ENCODE measurements at places on chromosomes 7 and 10. TPM values are rescaled to one million over a fixed set of nuclear protein-coding genes. Genes with fewer than 3 reads are reported as not detected.

DNA sequence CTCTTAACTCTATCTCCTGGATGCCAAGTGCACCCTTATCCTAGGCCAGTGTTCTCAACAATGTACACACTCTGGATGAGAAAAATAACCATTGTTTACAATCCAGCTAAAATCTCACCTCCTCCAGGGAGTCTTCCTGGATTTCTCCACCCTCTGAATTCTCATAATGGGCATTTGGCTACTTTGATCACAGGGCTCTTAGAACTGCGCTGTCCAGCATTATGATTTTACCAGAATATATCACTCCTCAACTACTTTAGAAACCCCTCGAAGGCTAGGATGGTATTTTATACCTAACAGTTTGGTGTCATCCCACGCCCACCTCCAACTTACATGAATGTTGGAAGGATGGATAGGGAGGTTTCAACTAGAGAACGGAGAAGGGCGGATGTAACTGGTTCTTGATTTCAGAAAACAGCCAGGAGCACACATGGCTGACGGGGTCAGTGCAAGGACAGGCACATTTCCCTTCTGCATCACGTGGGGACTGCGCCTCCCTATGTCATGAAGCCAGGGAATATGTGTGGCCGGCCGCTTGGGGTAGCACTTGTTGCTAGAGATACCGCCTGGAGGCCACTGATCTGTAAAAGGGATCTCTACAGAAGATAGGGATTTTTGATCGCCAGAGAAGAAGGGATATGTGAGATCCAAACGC, 1.2 kb upstream of the ATP6V0E2 start:
- DNase-seq: peak; percentile 77

GRCh38 chr10:19194866-19195265, 146.3 kb downstream of the MALRD1 start:
- DNase-seq: no peak

Gene PRTFDC1
- 6.9 TPM for total RNA-seq

Gene ALOX5
- 14.9 TPM for total RNA-seq

- no peak for DNase-seq
These were observed 68.5 kb downstream of the CTBP2 start for GRCh38 chr10:125091891-125092290.

Gene CSTF2T
- total RNA-seq: 18.9 TPM

Gene GIMAP8
- total RNA-seq: 9.1 TPM

DNA sequence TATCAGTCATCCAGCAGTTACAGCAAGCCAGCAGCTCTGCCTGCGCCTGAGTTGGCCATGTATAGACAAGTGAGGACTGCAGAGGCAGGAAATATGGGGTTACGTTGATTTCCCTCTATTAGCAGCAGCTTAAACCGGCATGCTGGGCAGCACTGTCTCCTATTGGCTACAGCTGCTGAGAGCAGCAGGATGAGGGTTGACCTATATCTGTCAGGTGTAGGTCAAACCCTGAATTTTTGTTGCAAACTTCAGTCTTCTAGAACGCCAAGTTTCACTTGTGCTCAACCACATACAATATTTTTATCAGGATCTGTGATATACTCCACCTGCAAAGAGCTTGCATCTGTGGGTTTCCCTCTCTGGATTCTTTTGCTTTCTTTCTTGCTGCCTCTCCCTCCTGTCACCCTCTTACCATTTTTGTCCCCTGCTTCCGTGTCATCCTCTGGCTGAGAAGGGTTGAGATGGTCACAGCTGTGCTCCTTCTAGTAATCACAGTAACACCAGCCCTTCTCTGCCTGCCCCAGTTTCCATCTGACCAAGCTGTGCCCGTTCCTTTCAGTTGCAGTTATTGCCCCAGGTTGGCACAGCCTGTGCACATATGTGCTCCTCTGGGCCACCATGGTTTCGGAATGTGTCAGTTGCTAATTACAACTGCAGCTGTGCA, 23.8 kb upstream of the GLCCI1 start:
- DNase-seq: peak; percentile 38

Data from mucosa of descending colon (tissue), 3 donors.